Bronchial epithelial cell (primary cell): ENCODE measurements at places on chromosomes 13 and 19.

GRCh38 chr19:55161571-55162322, 4.2 kb upstream of the TNNI3 start:
- DNase-seq = no peak

GRCh38 chr19:33024398-33024797, 40.3 kb downstream of the RHPN2 start:
- no peak for DNase-seq

- DNase-seq = no peak
Observed at GRCh38 chr19:17266589-17266974, 661 bp upstream of the BABAM1 start.

DNA sequence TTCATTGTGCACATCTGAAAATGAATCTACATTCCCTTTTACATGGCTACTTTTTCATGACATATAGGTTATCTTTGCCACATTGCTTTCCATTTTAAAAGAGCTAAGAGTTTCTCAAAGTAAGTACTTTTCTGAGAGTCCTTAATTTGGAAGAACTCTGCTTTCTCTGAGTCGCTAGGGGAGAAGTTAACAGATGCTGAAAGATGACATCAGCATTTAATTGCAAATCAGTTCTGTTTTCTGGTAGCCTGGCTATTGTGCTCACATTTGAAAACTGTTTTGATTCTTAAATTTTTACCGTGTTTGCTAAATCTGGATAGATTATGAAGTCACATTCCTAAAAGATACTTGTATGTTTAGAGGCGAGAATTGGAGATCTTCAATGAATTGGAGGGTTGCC, 107.7 kb upstream of the C1QTNF9B start:
- no peak for DNase-seq

- no peak for DNase-seq
Observed at GRCh38 chr13:102718746-102719145, 23.9 kb upstream of the METTL21C start.

- no peak for DNase-seq
Observed at GRCh38 chr19:42961119-42961518, 24.1 kb upstream of the PSG7 start.

- no peak for DNase-seq
Observed at GRCh38 chr13:91520952-91521351, 122.5 kb downstream of the GPC5 start.

- DNase-seq = peak; percentile 39
Observed at GRCh38 chr13:52644108-52644507, 1.9 kb downstream of the HNRNPA1L2 start.
